ENCODE measurements at places on chromosomes 7 and 10.

DNA sequence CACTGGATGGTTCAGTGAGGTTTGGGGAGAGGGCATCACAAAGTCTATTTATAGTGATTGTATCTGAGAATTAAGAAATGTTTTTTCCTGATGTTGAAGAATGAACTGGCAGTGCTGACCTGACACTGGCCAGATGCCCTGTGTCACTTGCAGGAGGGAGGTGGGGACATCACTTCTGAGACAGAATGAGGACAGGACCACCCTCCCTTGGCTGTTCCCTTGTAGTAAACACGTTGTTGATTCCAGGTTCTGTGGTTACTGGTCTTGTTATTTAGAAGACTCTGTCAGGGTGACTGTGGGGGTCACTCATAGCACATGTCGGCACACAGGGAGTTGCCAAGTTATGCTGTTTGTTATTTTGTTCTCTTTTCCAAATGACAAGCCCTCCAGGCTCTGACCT lies 126.4 kb downstream of the ADCY1 start:
- DNase-seq = no peak

- DNase-seq = no peak
These were observed 50.9 kb downstream of the DCLRE1A start for GRCh38 chr10:113802997-113803396.

DNA sequence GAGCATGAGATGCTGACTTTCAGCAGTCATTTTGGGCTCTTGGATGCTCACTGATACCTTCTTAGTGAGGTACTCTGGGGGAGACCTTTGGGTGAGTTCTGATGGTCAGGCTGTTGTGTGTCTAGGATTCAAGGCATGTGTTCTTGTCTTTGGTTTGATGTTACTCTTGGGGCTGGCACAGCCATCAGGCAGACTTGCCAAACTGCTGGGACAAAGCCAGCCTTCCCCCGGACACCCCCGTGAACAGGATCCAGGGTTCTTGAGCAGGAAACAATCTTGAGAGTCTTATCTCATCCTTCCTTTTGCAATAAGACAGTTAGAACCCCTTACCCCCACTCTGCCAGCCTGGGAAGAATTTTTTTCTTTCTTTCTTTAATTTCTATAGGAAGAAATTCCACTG lies 42.2 kb downstream of the SUFU start:
- no peak for DNase-seq

GRCh38 chr7:31934551-31934950 lies 135.7 kb downstream of the PDE1C start:
- DNase-seq = no peak

DNA sequence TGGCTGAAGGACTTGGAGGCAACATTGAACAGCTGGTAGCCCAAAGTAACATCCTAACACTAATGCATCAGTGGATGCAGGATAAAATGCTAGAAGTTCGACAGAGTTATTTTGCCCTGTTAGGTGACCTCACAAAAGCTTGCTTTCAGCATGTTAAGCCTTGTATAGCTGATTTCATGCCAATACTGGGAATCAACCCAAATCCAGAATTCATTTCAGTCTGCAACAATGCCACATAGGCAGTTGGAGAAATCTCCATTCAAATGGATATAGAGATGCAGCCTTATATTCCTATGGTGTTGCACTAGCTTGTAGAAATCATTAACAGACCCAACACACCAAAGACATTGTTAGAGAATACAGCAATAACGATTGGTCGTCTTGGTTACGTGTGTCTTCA lies 62.9 kb downstream of the CCSER2 start:
- no peak for DNase-seq

DNA sequence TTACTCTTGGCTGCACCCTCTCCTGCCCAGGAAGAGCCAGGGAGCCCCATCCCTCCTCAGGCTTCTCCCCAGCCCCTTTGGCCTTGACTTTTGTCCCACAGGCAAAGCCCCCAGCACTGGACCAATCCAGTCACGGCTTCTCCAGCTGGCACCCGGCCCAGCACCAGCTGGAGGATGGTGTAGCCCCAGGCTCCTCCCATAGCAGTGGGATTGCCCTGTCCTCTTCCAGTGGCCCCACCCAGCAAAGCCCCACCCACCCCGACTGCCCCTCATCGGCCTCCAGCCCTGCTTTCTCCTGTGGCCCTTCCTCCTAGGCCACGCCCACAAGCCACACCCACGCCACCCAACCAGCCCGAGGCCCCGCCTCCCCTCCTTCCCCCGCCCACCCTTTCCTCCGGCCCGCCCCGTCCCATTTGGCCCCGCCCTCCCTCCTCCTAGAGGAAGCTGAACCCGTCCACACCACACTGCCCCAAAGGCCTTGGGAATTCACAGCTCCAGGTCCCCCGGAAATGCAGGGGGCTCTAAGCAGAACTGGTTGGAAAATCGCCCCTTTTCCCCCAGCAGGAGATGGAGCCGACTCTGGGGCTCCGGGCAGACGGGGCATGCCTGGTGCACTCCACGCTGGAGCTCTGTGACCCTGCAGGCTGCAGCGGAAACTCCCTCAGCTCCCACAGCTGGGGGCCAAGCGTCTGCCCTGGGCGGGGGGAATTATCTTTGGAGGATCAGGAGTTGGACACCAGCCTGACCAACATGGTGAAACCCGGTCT lies 25.2 kb downstream of the GET4 start:
- no peak for DNase-seq

GRCh38 chr10:89563311-89563710 lies 27.9 kb upstream of the SLC16A12 start:
- DNase-seq = no peak

GRCh38 chr7:4720225-4720624 lies 38.1 kb downstream of the FOXK1 start:
- DNase-seq = no peak

- no peak for DNase-seq
These were observed 76.4 kb upstream of the IKZF1 start for GRCh38 chr7:50228148-50228547.

GRCh38 chr7:1858435-1859265 lies 188.6 kb downstream of the ELFN1 start:
- no peak for DNase-seq

- no peak for DNase-seq
These were observed 32.3 kb downstream of the CALD1 start for GRCh38 chr7:134811765-134812164.

GRCh38 chr7:34357068-34357467 lies 300.9 kb upstream of the NPSR1 start:
- no peak for DNase-seq

All from NCI-H2107 (cell line).